ENCODE measurements at places on chromosomes 3 and 15.

- DNase-seq: no peak
These were observed 96.3 kb downstream of the LRRC28 start for GRCh38 chr15:99347574-99347973.

- DNase-seq: no peak
These were observed 151.5 kb downstream of the DPH6 start for GRCh38 chr15:35394416-35394815.

DNA sequence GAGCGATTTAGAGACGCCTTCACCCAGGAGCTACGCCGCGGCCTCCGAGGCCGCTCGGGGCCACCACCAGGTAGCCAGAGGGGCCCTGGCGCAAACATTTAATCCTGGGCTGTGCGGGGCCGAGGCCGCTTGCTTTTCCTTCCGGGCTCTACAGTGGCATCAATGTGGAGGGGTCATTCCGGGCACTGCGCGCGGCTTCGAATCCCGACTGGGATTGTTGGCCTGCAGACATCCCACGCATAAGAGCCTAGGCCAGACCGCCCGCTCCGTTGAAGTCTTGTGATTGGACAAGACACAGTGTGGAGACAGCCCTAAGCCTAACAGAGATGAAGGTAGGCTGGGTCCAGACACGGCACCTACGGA is 568 bp upstream of the NCBP2 start:
- DNase-seq: no peak

- DNase-seq: peak; percentile 17
These were observed at the start of gene CRTC3 for GRCh38 chr15:90529371-90530249. Gene CRTC3, plus strand, starts transcription at chr15:90529923. Its CDS starts 149 bp downstream, at chr15:90530072.

DNA sequence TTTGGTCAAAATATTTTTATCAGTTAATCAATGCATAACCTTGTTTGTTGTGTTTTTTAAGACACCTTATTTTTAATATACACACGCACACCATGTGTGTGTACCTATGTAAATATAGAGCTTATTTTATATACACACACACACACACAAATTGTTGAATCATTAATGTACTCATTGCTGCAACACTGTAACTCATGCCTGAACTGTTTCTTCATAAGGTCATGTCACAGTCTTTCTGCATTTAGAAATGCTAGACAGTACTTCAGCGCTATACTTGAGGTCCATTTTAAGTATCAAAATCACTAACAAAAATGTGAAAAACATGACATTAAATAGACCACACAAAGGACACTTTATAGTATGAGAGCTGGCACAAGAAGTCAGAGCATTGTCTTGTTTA is 589.4 kb downstream of the SI start:
- DNase-seq: no peak

GRCh38 chr3:109869586-109869985 is 532.2 kb upstream of the DPPA4 start:
- DNase-seq: no peak

- no peak for DNase-seq
These were observed at the start of gene ANKDD1A for GRCh38 chr15:64911311-64912186. Gene ANKDD1A, plus strand, starts transcription at chr15:64911902. Its CDS starts 29 bp downstream, at chr15:64911931.

GRCh38 chr3:152325136-152325535 is 56.4 kb downstream of the MBNL1 start:
- DNase-seq: no peak

DNA sequence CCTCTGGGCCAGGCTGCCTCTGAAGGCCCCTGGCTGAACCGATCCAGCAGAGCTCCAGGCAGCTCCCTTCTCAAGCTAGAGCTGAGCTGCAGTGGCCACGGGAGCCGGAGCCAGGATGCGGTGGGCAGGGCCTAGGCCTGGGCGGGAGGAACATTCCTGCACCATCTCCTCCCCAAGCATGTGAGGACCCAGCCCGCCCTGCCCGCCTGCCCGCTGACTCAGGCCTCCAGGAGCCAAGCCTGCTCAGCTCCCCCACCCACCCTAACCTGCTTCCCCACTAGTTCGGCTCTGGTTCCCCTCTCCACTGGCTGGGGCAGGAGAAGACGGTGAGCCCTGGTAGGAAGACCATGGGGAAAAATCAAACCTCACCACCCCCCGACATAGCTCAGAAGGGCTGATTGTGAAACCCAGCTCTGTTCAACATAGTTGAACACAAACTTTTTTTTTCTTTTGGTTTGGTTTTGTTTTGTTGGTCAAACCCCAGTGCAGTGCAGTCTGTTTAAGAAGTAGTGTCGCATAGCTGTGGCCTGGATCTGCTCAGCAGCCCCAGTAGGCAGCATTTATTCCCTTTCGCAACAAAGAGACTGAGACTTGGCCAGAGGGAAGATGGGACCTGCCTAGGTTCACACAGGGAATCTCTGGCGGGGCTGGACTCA is 13.5 kb downstream of the SNX33 start:
- no peak for DNase-seq

- no peak for DNase-seq
These were observed 79.0 kb downstream of the SEMA6D start for GRCh38 chr15:47796339-47796738.

GRCh38 chr3:27840807-27841594 is 118.9 kb upstream of the EOMES start:
- DNase-seq: no peak

- no peak for DNase-seq
These were observed 22.7 kb upstream of the UBXN7 start for GRCh38 chr3:196454935-196455334.

Data from AML-193 (cell line).